Left kidney (tissue), 8 donors: ENCODE measurements at places on chromosomes 6 and 20.

DNA sequence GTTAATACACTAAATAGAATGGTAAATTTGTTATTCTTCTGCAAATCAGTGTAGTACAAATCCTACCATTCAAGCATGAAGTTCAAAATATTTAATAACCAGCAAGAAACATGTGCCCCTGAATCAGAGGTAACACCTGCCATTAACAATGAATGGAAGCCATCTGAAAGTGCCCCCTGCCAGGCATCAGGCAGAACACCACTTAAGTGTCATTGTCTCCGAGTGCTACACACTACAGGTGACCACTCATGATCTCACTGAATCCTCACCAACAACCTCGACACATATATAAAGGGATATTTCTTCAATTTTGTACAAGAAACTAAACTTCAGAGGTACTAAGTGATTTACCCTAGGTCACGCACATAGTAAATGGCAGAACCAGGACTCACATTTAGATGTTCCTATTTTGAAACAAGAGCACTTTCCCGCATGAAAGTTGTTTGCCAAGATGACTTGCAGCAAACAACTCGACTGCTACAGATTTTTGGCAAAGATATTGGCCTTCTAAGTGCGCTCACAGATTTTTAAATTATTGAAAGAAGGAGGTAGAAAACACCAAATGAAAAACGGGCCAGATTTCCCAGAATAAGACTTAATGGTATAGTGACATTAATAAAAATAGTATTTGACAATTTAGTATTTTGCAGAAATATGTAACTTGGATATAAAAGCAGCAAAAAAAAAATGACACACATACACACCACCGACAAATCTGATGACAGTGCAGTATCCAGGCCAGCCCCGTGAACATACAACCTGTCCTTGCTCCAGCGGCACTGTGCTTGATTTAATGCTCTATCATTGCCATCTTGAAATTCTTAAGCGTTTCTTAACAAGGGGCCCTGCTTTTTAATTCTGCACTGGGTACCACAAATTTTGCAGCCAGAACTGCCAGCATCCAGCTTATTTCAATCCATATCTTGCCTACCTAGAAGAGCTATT, 274.5 kb downstream of the ALDH8A1 start:
- DNase-seq, result no peak

GRCh38 chr6:52566853-52567279, 10.0 kb downstream of the TRAM2 start:
- DNase-seq, result no peak

GRCh38 chr6:114055349-114055748, 84.4 kb upstream of the HDAC2 start:
- no peak for DNase-seq

DNA sequence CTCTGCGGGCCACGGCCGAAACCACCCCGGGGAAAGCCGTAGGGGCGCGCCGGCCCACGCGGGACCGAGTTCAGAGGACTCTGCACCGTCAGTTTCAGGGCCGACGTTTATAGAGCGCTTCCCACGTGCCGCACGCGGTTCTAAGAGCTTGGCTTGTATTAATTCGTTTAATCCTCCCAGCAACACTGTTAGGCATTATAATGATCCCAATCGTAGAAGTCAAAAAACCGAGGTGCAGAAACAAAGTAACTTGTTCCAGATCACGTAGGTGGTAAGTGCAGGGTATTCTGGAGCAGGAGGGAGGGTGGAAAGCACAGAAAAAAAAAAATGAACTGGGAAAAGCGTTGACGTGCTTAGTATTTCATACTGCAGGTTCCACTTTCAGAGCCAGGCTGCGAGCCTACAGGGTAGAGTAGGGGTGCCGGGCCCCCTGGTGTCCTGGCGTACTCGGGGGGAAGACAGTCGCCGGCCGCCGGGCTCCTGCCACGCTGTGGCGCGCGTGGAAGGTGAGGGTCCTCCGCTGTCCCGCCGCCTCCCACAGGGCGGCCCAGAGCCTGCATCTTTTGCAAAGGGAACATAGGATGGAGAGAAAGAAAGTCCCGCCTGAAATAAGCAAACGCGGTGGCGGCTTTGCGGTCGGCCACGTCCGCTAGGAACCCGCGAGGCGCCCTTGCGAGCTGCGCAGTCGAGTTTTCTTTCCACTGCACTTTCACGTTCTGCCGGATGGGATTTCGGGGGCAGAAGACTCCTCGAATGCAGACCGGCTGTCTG, 10.2 kb upstream of the FOXF2 start:
- DNase-seq, result no peak

DNA sequence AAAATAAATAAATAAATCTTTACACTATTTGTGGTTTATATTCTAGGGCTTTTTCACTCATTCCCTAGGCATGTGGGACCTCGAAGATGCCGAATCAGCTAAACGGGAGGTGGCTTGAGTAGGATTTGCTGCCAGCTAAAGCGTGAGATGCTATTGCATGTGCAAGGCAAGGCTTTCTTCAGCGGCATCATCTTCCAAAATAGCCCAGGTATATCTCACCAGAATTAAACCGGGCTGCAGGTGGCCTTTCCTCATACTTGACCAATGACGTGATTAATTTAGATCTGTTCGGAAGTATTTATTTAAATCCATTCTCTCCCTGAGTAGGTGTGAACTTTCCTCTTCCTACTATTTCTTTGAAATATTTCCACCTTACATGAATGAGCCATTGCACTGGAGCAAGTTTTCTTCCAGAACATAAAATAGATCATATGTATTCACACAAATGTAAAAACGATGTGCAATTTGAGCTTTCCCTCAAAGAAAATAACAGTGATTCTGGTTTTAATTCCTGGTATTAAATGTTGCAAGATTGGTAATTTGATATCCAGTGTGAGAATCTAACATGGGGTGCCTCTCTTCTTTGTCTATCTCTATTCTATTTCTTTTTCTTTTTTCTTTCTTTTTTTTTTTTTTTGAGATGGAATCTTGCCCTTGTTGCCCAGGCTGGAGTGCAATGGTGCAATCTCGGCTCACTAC, 24.3 kb upstream of the ZNF217 start:
- DNase-seq, result no peak

DNA sequence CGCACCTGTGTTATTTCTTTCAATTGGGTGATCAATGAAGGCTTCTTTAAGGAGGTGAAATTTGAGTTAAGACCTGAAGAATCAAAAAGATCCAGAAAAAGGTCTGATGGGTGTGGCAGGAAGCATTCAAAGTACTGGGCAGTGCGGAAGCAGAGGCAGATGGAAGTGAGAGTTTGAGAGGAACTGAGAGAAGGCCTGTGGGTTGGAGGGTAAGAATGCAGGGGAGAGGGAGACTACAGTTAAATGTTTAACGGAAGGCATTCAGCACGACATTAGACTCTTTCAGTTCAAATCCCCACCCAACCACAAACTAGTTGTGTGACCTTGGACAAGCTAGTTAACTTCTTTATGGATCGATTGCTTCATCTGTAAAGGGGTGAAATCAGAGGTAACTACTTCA, 50.5 kb upstream of the GCM1 start:
- no peak for DNase-seq

GRCh38 chr6:45169815-45170214, 158.3 kb upstream of the RUNX2 start:
- no peak for DNase-seq

DNA sequence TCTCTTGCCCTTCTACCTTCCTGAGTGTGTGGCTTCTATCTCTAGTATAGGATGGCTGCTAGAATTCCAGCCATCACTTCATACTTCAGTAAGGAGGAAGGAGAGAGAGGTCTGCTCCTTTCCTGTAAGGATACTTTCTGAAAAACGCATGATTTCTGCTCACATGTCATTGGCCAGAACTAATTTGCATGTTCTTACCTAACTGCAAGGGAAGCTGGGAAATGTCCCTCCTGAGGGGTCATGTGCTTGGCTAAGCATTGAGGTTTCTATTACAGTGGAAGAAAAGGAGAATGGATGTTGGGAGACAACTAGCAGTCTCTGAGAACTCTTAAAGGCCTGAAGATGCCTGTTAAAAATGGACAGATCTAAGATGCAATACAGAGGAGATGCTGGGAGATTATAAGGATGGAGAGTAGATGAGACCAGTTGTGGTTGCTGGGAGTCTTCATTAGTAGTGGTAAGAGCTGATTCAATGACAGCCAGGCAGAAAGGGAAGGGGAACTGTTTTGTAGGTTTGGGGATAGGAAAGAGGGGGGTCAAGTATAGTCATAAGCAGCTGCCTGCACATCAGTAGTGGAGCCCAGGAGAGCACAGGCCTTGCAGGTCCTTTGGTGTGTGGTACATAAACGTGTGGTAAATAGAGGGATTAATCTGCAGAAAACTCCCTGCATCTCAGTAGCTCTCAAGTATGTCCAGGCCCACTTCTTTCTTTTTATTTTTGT, 20.2 kb downstream of the CDS2 start:
- no peak for DNase-seq
